Hematopoietic multipotent progenitor cell treated with erythropoietin and hydrocortisone succinate and interleukin-3 and kit ligand, for 15 days (in vitro differentiated cells): ENCODE measurements at places on chromosomes 3 and 15.

DNA sequence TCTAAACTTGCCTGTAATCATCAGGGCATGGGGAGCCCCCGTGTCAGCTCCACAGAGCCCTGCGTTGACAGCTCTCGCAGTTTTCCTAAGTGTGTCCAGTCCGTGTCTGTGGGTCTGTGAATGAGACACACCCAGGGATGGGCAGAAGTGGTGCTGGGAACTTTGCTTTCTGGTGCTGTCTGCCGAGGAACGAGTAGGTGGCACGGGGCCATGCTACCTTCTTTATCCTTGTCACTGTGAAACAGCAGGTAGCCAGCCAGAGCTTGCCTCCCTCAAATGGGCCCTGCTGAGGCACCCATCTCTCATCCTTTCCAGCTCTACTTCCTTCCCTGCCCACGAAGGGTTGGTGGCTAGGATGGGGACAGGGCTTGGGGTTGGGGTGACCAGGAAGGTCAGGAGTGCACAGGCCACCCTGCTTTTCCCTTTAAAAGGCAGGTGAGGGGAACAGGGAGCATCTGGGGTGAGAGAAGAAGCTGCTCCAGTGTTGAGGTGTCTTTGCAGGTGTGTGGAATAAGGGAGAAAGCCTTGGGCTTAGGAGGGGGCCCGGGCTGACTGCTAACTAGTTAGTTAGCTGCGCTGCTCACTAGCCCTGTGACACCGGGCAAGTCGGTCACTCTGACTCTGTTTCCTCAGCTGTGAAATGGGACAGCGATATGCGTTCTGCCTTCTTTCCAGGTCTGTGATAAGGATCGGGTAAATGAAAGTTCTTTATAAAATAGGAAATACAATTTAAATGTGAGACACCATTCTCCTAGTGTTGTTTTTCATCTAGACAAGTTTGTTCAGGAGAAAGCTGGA is 27.9 kb downstream of the PDIA5 start:
- DNase-seq: no peak

- no peak for DNase-seq
Measured at GRCh38 chr15:54424171-54424570, 445.9 kb downstream of the UNC13C start.

DNA sequence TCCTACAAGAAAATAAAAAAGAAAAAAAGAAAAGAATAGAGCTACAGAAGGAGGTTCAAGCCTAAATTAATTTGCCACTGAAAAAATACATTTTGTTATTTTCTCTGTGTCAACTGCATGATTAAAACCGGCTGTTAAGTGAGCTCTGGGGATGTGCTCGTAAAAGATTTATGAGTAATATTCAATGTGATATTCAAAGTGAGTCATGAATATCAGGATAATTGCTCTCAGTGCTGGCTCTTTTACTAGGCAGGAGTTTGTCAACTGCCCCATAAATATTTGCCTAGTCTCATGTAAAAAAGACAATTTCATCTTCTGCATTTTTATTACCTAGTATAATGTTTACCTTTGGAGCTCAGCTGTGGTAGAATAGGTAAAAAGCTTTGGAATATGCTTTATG is 78.9 kb downstream of the CDIN1 start:
- DNase-seq: no peak

GRCh38 chr3:67384016-67384415 is 270.4 kb downstream of the SUCLG2 start:
- no peak for DNase-seq
